Occipital lobe (tissue), 3 donors: ENCODE measurements at places on chromosomes 13 and 19. TPM values are rescaled to one million over a fixed set of nuclear protein-coding genes. Genes with fewer than 3 reads are reported as not detected.

DNA sequence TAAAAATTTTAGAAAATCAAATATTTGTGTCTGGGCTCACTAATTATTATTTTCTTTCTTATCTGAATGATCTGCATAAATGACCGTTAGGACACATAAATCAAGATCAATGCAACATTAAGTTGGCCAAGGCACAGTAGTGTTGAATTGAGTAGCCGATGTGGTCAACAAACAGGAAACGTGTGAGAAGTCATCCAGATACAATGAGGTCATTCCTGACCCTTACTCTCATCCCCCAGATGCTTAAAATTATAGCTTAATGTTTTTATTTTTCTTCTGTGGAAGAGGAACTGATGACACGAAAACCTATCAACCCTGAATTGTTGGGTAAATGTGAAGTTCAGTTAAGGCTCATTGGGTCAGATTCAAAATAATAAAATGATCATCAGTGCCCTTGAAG lies 222.9 kb downstream of the RFC3 start:
- DNase-seq: no peak

GRCh38 chr13:93227280-93227877 lies 772 bp downstream of the GPC6 start:
- DNase-seq: peak; percentile 31

DNA sequence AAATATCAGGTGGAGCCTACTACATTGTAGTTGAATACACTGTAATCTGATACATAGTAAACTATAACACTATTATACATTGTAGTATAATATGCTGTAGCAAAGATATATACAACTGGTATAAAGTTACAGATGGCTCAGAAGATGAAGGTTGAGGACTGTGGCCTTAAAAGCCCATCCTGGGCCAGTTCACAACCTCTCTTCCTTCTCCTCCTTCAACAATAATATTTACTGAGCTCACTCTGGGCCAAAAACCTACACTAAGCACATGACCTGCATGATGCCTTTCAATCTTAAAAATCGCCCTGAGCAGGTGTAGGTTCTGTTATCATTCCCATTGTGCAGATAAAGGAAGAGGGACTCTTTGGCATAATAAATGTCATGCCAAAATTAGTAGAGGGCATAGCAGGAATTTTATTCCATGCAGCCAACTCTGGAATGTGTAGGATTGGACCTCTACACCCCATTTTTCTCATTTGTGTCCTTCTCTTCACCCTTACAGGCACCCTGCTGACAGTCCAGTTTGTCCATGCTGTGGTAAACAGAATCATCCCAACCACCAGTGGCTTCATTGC lies 14.6 kb upstream of the SIN3B start:
- DNase-seq: no peak

DNA sequence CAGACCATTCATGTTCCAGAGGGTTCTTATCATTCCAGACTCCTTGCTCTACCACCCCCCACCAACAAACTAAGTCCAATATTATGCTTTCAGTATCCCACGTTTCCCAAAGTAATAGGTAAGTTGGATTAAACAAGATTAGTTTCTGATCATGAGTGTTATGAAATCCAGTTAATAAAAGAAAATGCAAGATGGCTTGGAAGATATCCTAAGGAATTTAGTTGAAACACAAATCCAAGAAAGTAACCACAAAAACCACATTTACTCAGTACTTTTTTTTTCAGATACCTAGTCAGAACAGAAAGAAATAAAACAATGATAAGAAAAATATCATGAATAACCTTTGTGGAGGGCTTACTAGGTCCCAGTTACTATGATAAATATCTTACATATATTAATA lies 119.4 kb upstream of the MIR17HG start:
- no peak for DNase-seq

C13orf42 gene
- total RNA-seq: not detected
